Naive thymus-derived CD8-positive, alpha-beta T cell (primary cell): ENCODE measurements at places on chromosomes 12 and 14. TPM values are rescaled to one million over a fixed set of nuclear protein-coding genes. Genes with fewer than 3 reads are reported as not detected.

DNA sequence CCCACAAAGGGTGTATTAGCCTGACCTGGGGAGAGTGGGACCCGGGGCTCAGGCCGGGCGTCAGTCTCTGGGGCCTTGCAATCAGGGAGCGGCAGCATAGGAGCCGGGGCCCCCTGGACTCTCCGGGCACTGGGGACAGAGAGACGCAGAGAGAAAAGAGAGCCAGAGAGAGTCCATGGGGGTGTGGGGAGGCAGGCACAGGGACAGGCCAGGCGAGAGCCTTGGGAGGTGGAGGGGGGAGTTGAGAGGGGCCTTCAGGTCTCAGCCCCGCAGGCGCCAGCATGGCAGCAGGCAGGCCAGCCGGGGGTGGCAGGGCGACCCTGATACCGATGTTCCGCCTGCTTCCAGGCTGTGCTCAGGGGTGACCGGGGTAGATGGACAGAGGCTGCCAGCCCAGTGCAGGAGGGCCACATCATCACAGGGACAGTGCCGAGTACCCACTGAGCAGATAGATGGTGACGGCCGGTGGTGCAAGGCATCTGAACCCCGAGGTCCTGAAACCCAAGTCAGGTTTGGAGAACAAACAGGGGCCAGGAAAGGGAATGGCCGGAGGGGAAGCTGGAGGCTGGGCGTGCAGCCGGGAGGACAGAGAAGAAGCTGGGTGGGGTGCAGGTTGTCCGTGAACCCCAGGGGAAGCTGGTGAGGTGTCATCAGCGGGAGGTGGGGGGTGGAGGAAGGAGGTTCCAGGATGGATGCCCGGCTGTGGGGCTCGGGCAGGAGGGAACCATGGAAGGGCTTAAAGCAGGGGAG is 2.9 kb downstream of the EXOC3L4 start:
- no peak for DNase-seq

DNA sequence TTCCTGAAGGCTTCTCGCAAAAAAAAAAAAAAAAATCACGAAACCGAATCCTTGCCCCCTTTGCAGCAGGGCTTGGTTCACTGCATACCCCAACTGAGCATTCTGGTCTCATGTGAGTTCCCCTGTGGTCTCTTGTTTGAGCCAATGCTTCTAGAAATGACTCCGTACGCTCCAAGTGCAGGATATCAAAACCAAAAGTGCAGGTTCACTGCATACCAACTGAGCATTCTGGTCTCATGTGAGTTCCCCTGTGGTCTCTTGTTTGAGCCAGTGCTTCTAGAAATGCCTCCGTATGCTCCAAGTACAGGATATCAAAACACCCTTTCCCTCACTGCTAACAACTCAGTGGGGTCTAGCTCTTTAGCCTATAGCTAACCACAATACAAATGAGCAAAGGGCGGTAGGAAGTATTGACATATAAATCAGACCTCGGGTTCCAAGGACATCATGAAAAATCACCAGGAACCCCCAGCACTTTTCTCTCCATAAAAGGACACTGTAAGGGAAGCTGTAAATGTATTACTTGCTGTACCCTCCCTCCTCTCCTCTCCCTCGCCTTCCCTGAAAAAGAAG is 206.3 kb upstream of the NOS1 start:
- DNase-seq = no peak

DNA sequence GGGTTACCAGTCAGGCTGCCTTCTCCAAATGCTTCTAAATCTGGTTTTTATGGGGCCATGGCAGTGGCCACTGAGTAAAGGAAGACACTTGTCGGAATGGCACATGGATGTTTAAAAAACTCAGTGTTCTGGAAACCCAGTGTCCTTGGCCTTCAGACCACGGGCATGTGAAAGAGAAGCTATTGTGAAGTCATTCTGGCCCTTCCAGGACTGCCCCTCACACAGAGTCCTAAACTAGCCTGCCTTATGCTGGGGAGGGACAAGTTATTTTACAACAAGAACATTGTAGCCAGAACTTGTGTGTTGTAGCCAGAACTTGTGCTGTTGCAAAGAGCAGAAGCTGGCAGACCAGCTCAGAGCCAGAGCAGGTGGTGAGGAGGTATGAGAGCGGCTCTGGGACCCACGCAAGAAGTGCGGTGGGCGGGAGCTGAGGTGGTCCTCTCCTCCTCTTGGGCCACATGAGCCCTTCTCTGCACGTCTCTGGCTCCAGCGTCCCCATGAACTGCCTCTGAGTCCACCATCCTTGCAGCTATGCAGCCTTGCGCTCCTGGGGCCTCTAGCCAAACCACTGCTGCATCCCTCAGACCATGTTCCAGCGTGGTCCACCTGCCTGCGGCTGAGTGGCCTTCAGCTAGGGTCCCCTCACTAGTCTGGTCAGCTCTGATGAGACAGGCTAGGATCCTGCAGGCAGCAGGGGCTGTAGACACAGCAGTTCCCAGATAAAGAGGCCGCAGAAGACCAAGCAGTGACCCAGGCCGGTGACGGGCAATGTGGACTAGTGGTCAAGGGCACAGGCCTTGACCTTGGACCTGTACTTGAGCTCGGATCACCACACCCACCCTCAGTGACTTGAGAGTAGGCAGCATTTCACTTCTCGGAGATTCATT is 32.5 kb downstream of the MMAB start:
- no peak for DNase-seq

MANSC4 gene
- polyA plus RNA-seq = not detected
